Activated T-cell treated with anti-CD3 and anti-CD28 coated beads for 48 hours (primary cell): ENCODE measurements at places on chromosomes 13 and 19.
A peak's percentile ranks its signal among the peaks of the same experiment; 100 is the strongest.

DNA sequence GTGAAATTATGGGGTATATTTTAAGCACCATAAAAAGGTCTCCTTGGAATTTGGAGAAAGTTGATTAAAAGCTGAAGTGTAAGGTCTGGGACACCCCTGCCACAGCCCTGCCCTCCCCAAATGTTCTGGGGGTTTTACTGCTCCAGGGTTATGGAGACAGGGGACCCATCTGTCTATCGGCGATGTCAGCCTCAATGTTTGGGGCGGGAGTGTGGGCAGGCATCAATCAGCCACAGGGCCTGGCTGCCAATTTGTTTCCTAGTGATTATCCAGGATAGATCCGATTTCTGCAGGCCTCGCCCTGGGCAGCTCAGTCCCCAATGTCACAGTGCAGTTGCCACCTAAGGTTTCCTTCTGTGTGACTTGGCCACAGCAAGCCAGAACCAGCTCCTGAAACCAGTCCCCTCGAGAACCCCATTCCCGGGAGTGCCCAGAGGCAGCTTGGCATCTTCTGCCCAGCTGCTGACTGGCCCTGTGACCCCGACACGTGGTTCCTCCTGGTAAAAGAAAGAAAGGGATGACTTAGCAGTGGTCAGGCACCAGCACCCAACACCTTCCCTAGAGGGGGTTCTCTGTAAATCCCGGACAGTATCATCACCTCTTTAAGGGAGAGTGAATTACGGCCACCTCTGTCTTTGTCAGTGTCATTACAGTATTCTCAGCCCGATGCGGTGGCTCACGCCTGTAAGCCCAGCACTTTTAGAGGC, 41.6 kb downstream of the MYO9B start:
- DNase-seq = no peak

DNA sequence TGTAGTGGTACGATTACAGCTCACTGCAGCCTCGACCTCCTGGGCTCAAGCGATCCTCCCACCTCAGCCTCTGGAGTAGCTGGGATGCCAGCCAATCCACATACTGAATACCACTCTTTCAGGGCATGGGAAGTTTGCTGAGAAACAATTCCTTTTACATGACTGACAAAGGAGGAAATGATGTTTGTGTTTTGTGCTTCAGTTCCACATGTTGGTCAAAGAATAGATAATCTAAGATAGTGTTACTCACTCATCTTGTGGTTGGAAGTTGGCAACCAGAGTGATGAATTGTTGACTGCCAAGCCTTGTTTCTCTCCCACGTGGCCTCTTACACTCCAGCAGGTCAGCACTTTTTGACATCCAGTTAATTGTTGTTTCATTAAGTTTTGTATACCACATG, 7.6 kb downstream of the MBD3L2B start:
- no peak for DNase-seq

- DNase-seq = no peak
Observed at GRCh38 chr19:4181053-4181508, 1.3 kb downstream of the SIRT6 start.

DNA sequence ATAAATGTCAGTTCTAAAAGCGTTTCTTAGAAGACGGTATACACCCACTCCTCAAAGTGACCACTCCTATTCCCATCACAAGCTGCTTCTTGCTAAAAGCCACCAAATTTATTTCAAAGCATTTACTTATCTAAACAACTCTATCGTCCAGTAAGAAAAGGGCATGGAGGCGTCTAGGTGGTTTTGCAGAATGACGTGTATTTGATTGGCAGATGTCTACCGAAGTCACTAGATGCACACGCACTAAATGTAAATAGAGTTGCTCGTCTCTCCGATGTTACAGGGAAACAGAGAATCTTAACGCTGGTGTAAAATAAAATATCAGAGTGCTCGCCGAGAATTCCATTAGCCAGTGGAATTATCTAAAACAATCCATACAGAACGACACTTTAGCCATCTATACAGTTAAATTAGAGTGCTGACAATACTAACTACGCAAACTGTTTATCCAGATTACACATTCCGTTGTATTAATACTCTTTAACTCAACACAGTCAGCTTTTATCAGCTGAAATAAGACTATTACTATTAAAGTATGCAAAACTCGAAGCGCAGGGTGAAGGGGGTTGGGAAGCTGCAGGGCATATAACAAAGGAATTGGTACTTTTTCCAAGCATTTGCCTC, 1.9 kb downstream of the KLF12 start:
- peak; percentile 4 for DNase-seq

DNA sequence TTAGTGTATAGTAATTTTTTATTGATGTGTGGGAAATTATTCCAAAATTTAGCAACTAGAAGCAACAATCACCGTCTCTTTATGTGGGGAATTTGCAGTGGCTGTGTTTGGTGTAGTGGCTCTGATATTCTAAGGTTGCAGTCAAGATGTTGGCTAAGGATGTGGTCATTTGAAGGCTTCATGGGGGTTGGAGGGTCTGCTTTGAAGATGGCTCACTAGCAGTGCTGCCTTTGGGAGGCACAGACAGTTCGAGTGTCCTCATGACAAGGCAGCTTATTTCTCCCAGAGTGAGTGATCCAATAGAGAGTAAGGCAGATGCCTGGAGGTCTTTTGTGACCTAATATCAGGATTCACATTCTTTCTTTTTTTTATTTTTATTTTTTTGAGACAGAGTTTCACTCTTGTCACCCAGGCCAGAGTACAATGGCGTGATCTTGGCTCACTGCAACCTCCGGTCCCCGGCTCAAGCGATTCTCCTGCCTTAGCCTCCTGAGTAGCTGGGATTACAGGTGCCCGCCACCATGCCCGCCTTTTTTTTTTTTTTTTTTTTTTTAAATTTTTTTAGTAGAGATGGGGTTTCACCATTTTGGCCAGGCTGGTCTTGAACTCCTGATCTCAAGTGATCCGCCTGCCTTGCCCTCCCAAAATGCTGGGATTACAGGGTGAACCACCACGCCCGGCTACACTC, 8.7 kb downstream of the GPI start:
- no peak for DNase-seq

DNA sequence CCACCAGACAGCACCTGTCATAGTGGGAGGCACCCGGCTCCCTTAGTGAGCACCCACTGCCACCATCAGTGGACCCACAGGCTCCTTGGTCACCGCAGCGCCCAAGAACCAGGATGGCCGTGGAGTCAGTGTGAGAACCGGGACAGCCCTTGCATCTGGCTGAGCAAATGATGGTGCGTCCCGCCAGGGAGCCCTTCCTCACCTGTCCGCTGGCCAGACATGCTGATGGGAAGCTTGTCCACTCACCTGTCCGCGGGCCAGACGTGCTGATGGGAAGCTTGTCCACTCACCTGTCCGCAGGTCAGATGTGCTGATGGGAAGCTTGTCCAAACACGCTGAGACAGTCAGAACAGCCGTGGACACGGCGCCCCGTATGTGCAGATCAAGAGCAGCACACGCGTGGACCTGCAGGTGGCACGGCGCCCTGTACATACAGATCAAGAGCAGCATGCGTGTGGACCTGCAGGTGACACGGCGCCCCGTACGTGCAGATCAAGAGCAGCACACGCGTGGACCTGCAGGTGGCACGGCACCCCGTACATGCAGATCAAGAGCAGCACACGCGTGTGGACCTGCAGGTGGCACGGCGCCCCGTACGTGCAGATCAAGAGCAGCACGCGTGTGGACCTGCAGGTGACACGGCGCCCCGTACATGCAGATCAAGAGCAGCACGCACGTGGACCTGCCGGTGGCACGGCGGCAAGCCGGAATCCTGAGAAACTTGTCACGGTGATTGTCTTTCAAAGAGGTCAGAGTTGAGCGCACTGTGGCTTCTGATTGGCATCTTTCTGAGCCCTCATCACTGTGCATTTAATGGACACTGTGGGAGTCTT, 40.7 kb upstream of the DCUN1D2 start:
- DNase-seq = no peak

- DNase-seq = no peak
Observed at GRCh38 chr13:47017476-47017875, 120.6 kb upstream of the HTR2A start.

GRCh38 chr19:16070366-16070990, 5.8 kb upstream of the TPM4 start:
- DNase-seq = peak; percentile 74

GRCh38 chr13:102203718-102204117, 198.1 kb downstream of the FGF14 start:
- DNase-seq = no peak

- no peak for DNase-seq
Observed at GRCh38 chr13:91236182-91236581, 111.3 kb upstream of the MIR17HG start.

- no peak for DNase-seq
Observed at GRCh38 chr13:73089213-73089612, 30.4 kb downstream of the KLF5 start.

DNA sequence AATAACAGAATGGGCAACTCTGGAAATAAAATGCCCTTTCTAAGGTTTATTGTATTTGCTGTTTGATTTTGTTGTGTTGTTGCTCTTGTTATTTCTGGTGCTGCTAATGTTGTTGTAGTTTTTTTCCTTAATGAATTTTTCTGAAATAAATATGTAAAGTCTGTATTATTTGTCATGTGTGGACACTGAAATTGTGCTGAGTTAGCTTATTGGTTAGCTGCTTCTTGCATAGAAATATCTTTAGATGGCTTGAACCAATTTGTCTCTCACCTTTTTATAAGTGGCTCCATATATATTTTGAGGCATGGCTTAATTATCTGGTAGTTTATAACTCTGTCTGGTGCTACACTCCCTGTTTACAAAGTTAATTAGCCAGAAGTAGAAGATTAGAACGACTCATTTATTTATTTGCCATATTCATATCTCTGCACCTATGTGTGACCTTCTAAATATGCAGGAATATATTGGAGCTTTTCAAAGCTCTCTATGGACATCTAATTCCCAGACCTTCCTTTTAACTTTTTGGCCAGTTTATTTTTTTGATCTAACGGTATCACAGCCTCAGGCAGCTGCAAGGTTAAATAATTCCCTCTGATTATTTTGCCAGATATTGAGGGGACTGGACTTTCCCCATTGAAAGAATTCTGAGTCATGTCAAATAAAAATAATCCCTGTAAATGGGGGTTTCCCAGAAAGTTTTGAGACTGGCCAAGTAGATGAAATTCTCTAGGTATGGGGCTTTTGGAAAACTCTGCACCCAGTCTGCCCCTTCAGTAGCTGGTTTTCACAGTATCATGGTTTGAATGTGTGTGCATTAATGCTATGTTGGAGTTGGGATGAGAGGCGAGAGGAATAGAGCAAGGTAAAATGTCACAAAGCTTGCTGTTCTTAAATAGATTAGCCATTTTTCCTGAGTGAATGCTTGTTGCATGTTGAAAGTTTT, 1331.7 kb upstream of the MIR17HG start:
- no peak for DNase-seq

GRCh38 chr19:17555480-17555928, at the start of gene COLGALT1:
TSS of gene COLGALT1 (plus strand) at chr19:17555649. CDS start at chr19:17555714, 65 bp downstream.
- DNase-seq = peak; percentile 99

DNA sequence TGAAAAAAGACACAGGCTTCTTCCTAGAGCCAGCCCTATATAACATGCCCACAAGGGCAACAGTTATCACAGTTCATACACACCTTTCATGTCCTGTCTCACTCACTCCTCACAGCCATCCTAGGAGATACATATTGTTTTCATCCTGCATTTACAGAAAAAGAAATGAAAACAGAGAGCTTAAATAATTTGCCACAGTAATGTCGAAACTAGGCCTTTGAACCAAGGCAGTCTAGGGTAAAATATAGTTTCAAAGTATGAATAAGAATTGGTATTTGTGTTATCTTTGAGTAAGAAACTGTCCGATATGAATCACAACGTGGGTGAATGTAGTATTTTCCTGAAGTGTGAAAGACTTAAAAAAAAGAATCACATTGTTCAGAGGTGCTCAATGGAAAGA, 26.8 kb downstream of the CLDN10 start:
- DNase-seq = no peak

DNA sequence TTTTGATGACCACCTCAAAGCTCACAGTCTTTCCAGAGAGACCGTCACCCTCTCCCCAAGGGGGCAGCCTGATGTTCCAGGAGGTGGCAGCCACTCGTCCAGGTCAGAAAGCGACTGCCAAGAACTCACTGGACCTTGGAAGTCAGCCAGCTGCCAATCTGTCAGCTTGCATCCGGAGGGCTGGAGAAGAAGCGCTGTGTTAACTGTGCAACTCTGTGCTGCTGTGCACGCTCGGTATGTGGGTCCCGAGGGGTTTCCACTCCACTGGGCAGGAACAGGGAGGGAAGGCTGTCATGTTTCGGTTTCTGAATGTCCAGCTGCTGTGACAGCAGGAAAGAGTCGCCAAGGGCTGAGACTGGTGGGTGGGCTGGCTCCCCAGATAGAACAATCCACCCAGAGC, 89.2 kb downstream of the CACNA1A start:
- DNase-seq = no peak

- DNase-seq = no peak
Observed at GRCh38 chr19:34269489-34269888, 15.1 kb downstream of the GARRE1 start.

GRCh38 chr13:29935309-29935981, 85.0 kb upstream of the UBL3 start:
- DNase-seq = peak; percentile 66

DNA sequence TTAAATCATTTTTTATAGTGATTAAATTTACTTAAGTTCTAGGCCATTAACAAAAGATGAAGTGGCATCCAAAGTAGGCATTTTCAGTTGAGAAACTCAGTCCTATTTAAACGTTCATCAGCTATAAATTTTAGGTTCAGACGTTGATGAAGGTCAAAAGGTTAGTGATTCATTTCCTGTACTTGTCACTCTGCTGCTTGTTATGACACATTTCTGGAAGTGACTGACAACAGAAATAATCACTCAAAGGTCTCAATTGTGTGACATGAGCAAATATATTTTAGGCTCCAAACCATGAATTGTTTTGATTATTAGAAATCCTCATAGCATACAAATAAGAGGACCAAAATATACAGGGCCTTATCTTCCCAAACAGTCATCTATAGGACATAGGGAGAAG, 10.3 kb upstream of the EDNRB start:
- DNase-seq = no peak

DNA sequence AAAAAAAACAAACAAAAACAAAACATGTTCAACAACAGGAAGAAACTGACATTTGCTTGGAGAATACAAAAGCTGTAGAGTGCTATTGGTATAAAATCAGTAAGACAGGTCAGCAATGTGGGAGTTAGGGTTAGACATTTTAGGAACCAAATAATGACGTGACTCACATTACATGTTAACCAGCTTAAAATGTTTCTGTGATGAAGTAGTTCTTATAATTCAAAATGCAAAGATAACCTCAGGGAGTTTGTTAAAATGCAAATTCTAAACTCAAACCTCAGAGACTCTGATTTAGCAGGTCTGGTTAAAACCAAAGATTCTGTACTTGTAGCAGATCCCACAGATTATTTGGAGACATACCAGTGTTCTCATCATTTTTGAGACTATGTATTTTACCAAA, 549.4 kb upstream of the SLITRK1 start:
- no peak for DNase-seq

- DNase-seq = no peak
Observed at GRCh38 chr13:32497589-32497988, 41.0 kb downstream of the N4BP2L2 start.

DNA sequence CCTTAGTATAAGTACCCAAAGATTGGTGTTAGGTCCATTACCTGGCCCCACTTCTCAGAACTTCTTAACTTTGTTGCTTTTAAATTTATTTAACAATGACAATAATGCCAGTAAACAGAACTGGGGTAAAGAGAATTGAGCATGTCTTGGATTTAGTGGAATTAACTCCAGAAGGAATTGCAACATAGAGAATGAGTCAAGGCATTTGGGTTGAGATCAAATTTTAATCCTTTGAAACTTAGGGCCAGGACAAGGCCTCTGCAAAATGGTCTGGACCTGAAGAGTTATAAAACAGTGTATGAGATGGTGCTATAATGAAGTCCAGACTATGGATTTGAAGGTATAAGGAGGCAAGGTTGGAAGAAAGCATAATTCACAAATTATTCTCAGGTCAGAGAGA, 1030.4 kb downstream of the SLITRK5 start:
- DNase-seq = no peak

- no peak for DNase-seq
Observed at GRCh38 chr19:4868286-4868834, 893 bp upstream of the PLIN3 start.
